Activated T-helper 1 cell treated with Interleukin-2 at 50 U/mL for 16 hours (primary cell): ENCODE measurements at places on chromosomes 12 and 14.

DNA sequence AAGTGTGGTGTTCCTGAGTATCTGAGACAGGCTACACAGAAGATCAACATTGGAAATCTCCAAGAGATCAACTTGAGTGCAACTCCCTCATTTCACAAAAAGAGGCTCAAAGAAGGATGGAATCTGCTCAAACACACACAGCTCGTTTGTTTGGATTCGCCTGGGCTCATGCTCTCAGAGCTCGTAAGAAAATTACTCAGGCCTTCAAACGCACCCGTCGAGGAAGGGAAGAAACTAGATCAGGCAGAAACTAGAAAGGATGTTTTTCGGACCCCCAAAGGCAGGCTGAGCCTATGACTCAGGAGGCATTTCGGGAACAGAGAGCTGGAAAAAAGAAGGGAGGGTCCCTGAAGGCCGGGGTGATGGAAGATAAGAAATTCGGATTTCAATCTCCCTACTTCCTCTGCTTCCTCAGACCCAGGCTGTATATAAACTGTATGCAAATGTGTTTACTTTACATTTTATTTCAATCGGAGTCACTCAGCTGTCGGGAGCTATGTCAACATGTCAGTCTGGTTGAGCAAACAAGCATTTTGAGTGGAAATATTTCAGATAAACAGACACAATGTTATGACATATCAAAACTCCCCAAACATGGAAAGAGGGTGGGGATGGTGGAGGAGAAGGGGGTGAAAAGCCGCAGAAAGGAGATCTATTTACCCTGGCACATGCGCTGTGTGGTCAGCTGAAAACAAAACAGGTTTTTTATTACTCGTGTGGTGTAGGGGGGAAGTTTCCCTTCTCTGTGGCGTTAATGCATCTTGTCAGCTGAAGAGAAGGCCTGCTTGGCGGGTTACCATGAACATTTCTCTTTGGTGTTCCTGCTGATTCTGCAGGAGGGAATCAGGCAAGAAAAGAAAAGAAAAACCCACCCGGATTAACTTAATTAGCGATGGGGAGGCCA is 129.1 kb upstream of the TBX3 start:
- DNase-seq, result no peak

GRCh38 chr12:68344126-68344525 is 12.0 kb upstream of the MDM1 start:
- no peak for DNase-seq

- no peak for DNase-seq
These were observed 485.0 kb downstream of the SNAPC1 start for GRCh38 chr14:62247266-62247665.

- no peak for DNase-seq
These were observed 19.7 kb upstream of the LRTM2 start for GRCh38 chr12:1800401-1801302.

GRCh38 chr12:56474389-56474788 is 6.0 kb downstream of the SPRYD4 start:
- DNase-seq, result no peak

- no peak for DNase-seq
These were observed 183.3 kb upstream of the SEL1L start for GRCh38 chr14:81716953-81717352.

GRCh38 chr12:78559886-78560285 is 304.7 kb upstream of the SYT1 start:
- DNase-seq, result no peak

DNA sequence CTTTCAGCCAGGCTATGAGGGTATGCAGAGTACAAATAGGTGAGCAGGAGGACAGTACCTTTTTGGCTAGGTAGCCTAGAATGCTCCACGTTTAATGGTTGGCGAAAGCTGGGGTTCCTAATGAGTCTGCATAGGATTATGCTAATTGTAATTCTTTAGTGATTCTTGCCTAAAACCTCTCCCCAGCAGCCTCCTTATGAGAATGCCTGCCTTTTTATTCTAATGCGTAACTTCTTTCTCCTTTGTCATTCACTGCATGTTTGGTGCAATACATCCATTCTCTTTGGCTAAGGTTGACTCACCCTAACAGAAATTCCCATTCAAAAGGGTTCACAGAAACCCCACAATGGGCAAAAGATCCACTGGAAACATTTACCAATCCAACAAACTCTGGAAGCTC is 752.2 kb downstream of the FSCB start:
- DNase-seq, result no peak

- no peak for DNase-seq
These were observed 44.8 kb downstream of the SLC17A8 start for GRCh38 chr12:100401660-100402059.

GRCh38 chr14:69772082-69773017 is 5.4 kb downstream of the SRSF5 start:
- DNase-seq, result no peak

- no peak for DNase-seq
These were observed 111.9 kb upstream of the CPM start for GRCh38 chr12:69044887-69045286.

DNA sequence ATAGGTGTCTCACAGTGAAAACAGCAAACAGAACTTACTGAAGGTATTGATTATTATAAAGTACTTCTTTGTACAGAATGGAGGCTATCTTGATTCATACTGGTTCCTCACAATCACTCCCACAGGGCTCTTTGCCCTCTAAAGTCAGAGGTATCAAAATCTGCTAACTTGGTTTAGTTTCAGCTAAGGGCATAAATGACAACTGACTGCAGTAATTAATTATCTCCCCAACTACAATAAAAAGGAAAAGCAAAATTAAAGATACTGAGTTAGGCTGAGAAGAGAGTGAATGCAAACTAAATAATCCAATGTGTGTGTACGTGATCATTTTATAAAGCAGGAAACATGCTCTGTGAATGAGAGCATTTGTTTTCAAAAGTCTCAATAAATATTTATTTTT is 338.7 kb downstream of the ACSS3 start:
- DNase-seq, result no peak

DNA sequence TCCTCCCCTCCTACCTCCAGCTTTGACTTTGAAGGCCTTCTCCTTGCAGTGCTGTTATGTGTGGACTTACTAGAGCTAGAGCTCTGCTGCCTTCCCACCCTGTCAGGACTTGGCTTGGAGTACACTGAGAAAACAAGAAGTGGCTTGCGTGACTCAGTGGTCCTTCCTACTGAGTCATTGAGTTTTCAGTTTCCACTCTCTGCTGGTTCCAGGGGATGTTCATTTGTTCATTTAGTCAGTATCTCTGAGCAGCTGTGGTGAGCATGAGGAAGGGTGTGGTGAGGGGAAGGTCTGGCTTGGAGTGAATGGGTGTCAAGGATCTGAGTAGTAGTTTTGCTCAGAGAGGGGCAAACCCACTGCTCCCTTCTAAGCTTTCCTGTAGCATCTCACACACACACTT is 17.2 kb upstream of the ELK3 start:
- no peak for DNase-seq

DNA sequence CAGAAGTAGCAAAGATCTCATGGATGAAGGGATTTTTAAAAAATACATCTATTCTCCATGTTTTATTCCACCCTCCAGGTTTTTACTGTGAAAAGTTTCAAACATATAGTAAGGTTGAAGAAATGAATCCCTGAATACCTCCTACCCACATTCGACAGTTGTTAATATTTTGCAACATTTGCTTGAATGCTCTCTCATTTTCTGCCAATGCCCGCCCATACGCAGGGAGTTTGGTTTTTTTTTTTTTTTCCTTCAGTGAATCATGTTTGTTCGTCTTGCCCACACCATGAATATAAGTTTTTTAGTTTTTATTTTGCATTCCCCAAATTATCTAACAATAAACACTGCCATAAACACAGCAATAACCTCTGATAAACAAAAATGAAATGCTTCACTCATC is 82.9 kb downstream of the MAP1LC3B2 start:
- no peak for DNase-seq

- DNase-seq, result no peak
These were observed 23.8 kb upstream of the SMCO2 start for GRCh38 chr12:27422697-27423096.

- no peak for DNase-seq
These were observed 1196.5 kb downstream of the GALC start for GRCh38 chr14:86796221-86797074.

DNA sequence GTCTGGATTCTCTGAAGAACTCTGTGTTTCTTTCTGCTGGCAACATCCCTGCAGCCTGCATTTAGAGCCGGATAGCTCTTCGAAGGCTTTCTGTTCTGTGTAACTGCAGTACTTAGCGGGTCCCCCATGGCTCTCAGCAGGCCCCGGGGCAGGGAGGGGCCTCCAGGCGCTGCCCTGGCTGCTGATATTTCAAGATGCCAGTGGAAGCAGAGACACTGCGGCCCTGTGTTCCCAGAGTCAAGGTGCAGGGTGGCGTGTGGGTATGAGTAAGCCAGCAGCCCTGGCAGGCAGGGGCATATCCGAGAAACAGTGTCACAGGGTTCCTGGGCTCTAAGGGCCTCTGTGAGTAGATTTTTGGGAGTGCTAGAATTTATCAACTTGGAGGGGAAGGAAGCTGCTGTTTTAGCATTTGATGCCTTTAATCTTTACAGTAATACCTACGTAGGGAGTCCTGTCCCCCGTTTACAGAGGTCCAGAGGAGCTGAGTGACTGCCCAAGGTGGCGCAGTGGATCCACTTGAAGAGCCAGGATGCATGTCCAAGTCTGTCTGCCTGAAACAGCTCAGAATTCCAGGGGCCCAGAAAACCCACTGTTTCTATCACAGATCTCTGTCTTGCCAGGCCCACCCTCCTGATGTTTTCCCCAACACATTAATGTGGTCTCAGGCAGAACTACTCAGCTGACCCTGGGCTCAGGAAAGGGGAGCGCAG is 16.2 kb downstream of the ESRRB start:
- no peak for DNase-seq

DNA sequence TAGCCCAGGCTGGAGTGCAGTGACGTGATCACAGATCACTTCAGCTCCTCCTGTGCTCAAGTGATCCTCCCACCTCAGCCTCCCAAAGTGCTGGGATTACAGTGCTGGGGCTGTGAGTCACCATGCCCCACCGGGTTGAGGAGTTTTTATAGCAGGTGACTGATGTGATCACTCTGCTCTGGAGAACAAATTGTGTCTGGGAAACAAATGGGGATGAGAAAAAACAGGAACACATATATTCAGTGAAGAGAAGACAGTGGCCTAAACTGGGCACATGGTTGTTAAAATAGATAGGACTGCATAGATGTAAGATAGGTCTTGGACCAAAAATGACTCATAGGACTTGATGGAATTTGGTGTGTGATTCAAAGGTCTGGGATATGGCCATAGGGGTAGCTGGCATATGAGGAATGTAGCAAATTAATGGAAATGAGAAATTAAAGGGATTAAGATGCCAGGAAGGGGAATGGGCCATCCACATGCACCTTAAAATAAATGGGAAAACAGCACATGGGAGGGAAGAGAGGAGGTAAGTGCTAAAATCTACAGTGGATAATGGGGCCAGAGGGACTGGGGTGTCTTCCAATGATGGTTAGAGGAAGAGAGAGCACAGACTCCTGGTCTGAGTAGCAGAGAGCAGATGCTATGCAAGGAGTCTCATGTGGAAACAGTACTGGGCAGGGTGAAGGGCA is 11.2 kb downstream of the BCAT1 start:
- no peak for DNase-seq

DNA sequence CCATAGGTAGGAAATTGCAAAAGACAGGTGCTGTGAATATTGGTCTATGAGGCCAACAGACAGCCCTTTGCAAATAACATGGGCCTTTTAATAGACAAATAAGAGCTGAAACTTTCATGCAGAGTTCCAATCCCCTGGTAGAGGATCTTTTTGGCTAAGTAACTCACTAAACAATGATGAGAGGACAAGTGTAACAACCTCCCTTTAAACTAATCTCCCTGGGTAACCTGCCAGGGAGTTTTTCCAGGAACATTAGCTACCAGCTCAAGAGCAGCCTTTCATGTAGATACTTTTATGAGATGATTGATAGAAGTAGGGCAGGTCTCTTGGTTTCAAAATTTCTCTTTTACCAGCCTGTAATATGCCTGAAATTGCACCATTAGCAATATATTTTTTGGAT is 13.8 kb upstream of the CACNA1C start:
- no peak for DNase-seq

GRCh38 chr14:38873941-38874612 is 229.0 kb downstream of the SEC23A start:
- no peak for DNase-seq

DNA sequence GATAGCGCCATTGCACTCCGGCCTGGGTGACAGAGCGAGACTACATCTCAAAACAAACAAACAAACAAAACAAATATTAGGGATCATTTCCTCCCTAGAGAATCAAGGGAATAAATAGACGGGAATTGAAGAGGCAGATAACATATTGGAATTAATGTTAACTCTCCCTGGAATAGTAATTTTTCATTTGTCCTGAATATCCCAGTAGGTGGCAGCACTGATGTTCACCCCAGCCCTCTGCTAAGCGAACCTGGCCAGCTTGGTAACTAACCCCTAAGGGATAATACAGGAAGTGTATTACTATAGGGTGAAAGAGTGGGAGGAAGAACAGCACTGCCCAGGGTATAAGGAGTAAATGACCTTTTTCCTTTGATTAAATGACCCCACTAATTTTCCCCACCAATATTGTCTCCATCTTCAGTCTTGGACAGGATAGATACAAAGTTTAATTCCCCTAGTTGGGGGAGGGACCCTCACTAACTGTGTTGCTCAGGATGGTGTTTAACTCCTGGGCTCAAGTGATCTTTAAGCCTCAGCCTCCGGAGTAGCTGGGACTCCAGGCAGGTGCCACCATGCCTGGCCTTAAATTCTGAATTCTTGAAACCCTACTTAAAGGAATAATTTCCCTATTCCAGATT is 40.5 kb downstream of the SLC2A14 start:
- no peak for DNase-seq
